ENCODE measurements at places on chromosomes 1 and 21. TPM values are rescaled to one million over a fixed set of nuclear protein-coding genes. Genes with fewer than 3 reads are reported as not detected.

DNA sequence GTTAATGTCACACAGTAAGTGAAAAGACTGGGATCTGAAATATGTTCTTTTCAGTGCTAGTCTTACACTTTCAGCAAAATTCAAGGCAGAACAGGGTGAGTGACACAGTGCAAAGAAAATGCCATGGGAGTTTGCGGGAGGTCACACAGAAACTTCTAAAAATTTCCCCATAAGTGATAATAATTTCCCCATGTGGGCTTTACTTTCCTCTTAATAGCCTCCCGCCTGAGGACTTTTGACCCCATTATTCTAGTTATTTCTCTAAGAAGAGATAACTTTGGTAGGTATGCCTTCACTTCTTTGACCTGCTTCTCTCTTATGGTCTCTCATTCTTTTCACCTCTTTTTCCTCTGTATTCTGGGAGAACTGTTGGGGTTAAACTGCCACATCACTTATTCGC is 8.1 kb upstream of the DNAH14 start:
- no peaks in the 10 kb centered on the region for H3K36me3 ChIP-seq
- no peak overlapping the region for H3K27ac ChIP-seq
- no peak for DNase-seq
- no peaks in the 10 kb centered on the region for H3K27me3 ChIP-seq
- no peak overlapping the region for H3K4me3 ChIP-seq
- no peaks in the 10 kb centered on the region for H3K4me1 ChIP-seq

DNA sequence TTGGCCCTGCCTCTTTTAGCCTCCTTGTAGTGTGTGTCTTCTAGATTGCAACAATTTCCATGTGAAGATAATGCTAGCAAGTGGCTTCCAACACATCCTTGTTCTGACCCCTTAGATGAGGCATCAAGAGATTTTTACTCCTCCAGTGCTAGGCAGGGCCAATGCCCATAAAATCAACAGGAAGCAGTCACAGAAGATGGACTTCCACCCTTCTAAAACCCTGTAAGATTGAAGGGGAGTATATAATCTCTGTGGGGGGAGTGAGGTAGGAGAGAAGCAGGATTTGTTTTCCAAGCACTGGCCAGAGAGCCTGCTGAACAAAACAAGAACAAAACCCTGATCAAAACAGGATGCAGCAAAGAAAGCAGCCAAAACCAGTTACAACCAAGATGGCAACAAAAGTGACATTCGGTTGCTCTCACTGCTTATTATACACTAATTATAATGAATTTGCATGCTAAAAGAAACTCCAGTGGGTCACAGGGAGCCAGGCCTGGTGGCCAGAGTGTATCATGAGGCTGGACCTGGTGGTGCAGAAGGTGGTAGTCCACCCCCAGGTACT is 12.1 kb downstream of the GON4L start:
- peaks cover 5% of the 10 kb centered on the region for H3K4me1 ChIP-seq
- no peaks in the 10 kb centered on the region for H3K27me3 ChIP-seq
- no peak overlapping the region for H3K4me3 ChIP-seq
- no peak overlapping the region for H3K27ac ChIP-seq
- no peak for DNase-seq

DNA sequence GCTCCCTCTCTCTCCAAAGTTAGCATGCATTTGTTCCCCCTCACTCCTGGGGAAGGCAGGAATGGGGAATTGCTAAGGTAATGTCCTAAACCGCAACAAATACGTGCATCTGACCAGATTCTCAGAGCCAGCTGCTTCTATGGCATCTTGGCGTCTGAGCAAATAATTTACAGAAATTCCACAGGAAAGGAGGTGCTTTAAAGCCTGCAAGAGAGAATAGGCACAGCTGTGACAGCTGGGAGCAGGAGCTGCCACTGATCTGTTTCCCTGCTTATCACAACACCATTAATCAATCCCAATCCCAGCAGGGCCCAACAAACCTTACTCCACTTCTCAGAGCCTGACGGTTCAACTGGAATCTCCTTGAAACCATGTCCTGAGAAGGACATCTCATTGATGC is 83.5 kb upstream of the ZNF281 start:
- no peak overlapping the region for H3K4me3 ChIP-seq
- DNase-seq: no peak
- H3K36me3 ChIP-seq: no peaks in the 10 kb centered on the region
- no peaks in the 10 kb centered on the region for H3K27me3 ChIP-seq

The SFN gene
- not detected for total RNA-seq

The PPFIA4 gene
- total RNA-seq: 0.81 TPM

The ZNF670 gene
- total RNA-seq: 1.4 TPM

DNA sequence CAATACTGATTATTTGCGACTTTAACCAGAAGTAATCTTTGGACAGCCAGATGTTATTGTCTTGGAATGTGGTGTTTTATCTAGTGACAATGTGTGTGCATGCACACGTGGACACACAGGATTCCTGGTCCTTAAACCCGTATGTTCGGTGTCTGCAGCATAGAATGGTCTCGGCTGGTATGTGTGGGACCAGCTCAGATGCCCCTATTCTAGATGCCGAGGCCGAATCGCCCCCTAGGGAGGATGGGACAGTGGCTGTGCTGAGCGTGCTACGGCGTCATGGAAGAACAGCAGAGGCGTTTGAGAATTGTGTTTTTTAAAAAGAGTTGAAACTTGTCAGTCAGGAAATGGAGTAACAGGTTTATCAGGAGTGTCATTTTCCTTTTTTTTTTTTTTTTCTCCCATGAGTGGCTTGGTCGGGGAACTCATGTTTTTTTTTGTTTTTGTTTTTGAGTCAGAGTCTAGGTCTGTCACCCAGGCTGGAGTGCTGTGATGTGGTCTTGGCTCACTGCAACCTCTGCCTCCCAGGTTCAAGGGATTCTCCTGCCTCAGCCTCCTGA is 30.1 kb downstream of the SKI start:
- H3K4me3 ChIP-seq: no peak overlapping the region
- no peaks in the 10 kb centered on the region for H3K36me3 ChIP-seq
- no peaks in the 10 kb centered on the region for H3K27me3 ChIP-seq

DNA sequence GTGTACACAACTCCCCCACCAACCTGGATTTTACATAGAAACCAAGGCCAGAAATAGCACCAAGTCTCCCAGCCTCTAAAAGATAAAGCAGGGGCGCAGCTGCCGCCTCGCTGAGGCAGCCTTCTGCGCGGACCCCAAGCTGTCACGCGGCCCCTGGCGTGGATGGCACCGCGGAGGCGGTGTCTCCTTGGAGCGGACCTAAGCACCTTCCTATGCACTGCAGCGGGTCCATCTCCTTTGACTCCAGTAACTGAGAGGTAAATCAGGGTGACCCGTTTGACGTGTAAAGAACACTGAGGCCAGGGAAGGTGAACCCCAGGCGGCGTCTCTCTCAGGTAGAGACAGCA is 17.0 kb downstream of the ZNF697 start:
- peak overlapping the region; percentile 42 for H3K4me3 ChIP-seq
- peak overlapping the region; percentile 10 for H3K27ac ChIP-seq
- no peak for DNase-seq
- H3K4me1 ChIP-seq: peaks cover 30% of the 10 kb centered on the region

The S100B gene
- total RNA-seq: 0.48 TPM

- DNase-seq: no peak
- H3K36me3 ChIP-seq: no peaks in the 10 kb centered on the region
- no peak overlapping the region for H3K4me3 ChIP-seq
- H3K27ac ChIP-seq: peak overlapping the region; percentile 58
- H3K27me3 ChIP-seq: no peaks in the 10 kb centered on the region
Observed at GRCh38 chr1:224217655-224218623, 34.9 kb downstream of the DEGS1 start.

- H3K4me3 ChIP-seq: no peak overlapping the region
- H3K27ac ChIP-seq: no peak overlapping the region
- H3K4me1 ChIP-seq: no peaks in the 10 kb centered on the region
- H3K27me3 ChIP-seq: no peaks in the 10 kb centered on the region
- no peak for DNase-seq
Observed at GRCh38 chr1:55076356-55076755, 37.0 kb downstream of the PCSK9 start.

- no peak for DNase-seq
- no peak overlapping the region for H3K27ac ChIP-seq
- no peak overlapping the region for H3K4me3 ChIP-seq
Observed at GRCh38 chr1:210922666-210923065, 211.3 kb downstream of the KCNH1 start.

- DNase-seq: no peak
- H3K4me1 ChIP-seq: no peaks in the 10 kb centered on the region
- H3K27me3 ChIP-seq: no peaks in the 10 kb centered on the region
- no peak overlapping the region for H3K27ac ChIP-seq
- H3K36me3 ChIP-seq: no peaks in the 10 kb centered on the region
Observed at GRCh38 chr1:205072881-205073280, 11.4 kb downstream of the TMEM81 start.

The KRTAP19-7 gene
- total RNA-seq: not detected

DNA sequence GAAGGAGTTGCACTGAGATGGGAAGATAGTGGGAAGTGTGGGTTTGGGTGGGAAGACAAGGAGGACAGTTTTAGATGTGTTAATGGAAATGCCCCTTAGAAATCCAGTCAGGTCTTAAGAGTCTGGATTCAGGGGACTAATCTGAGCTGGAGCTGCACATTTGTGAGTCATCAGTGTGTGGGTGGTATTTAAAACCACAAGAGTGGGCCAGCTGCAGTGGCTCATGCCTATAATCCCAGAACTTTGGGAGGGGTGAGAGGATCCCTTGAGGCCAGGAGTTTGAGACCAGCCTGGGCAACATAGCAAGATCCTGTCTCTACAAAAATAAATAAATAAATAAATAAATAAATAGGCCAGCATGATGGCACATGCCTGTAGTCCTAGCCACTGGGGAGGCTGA is 40.9 kb upstream of the SLC6A9 start:
- no peaks in the 10 kb centered on the region for H3K27me3 ChIP-seq
- DNase-seq: peak; percentile 58
- H3K27ac ChIP-seq: no peak overlapping the region
- peaks cover 22% of the 10 kb centered on the region for H3K4me1 ChIP-seq
- H3K4me3 ChIP-seq: no peak overlapping the region

DNA sequence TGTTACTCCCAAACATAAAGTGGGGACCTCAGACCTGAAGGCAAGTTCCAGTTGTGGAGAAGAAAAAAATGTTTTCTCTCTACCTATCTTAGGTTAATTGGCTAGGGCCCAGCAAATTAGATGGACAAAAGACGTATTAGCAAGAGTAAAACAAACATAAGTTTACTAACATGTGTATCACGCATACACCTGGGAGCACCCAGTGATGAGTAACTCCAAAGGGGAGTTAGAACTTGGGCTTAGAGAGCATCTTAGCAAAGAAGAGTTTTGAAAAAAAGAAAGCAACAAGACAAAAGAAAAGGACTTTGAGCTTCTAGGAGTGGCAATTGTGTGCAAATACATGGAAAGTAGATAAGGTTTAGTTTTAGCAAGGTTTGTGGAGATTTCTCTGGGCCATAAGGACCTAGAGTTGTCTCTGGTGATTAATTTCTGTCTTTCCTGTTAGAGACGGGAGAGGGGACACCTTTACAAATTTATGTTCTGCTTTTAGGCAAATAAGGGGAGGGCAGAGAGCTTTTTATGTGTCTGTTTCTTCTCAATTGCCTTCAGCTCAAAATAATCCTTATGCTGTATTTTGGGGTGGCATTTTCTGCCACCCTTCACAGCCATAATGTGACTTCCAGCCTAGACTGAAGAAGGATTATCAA is 76.7 kb upstream of the PTGFRN start:
- H3K36me3 ChIP-seq: no peaks in the 10 kb centered on the region
- DNase-seq: no peak
- no peak overlapping the region for H3K4me3 ChIP-seq
- no peaks in the 10 kb centered on the region for H3K4me1 ChIP-seq
- no peaks in the 10 kb centered on the region for H3K27me3 ChIP-seq
- no peak overlapping the region for H3K27ac ChIP-seq

The KCNQ4 gene
- 0.28 TPM for total RNA-seq

The C1orf21 gene
- total RNA-seq: 87.7 TPM

DNA sequence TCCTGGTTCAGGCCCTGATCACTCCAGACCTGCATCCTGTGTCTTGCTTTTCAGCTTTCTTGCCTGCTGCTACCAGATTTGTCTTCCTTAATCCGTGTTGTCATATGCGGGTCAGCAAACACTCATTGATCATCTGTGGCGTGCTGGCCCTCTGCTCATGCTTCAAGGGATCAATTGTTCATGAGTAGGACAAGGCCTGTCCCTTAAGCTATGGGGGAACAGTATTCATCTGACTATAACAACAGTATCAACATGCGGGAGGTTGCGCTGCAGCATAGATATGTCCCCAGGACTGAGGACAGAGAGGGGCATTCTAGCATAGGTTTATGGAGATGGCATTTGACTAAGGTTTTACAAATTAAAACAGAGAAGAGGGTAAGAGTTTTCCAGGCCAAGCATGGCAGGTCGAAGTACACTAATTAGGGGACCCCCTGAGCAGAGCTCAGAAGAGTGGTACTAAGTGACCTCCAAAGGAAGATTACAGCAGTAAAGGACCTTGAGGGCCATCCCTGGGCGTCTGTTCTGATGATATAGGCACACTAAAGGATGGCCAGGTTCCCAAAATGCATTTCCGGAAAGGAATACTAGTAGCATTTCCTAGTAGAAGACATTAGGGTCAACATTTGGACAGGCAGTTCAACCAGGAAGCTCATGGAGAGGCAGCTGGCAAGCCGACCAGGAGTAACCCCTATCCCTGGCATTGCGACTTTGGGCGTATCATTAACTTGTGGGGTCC is 811 bp upstream of the ZNF672 start:
- peaks cover 20% of the 10 kb centered on the region for H3K4me1 ChIP-seq
- H3K36me3 ChIP-seq: no peaks in the 10 kb centered on the region
- no peak for DNase-seq
- no peaks in the 10 kb centered on the region for H3K27me3 ChIP-seq
- peak overlapping the region; percentile 24 for H3K4me3 ChIP-seq
- H3K27ac ChIP-seq: peak overlapping the region; percentile 100

The LENEP gene
- total RNA-seq: 0.44 TPM

- no peak overlapping the region for H3K4me3 ChIP-seq
- H3K4me1 ChIP-seq: no peaks in the 10 kb centered on the region
- peaks cover 27% of the 10 kb centered on the region for H3K27me3 ChIP-seq
- no peak overlapping the region for H3K27ac ChIP-seq
Observed at GRCh38 chr1:159172614-159173291, 1.3 kb downstream of the CADM3 start.

GRCh38 chr1:150931773-150932172 is 5.6 kb downstream of the SETDB1 start:
- no peak overlapping the region for H3K27ac ChIP-seq
- peaks cover 45% of the 10 kb centered on the region for H3K36me3 ChIP-seq
- peaks cover 13% of the 10 kb centered on the region for H3K4me1 ChIP-seq
- no peak overlapping the region for H3K4me3 ChIP-seq

The MAB21L3 gene
- total RNA-seq: not detected

Measured in adrenal gland (tissue), 19 donors.